ENCODE measurements at places on chromosomes 7 and 10.

- no peak for DNase-seq
These were observed 716.5 kb upstream of the KCND2 start for GRCh38 chr7:119556436-119556835.

GRCh38 chr10:79552143-79552542, 8.1 kb downstream of the SFTPA2 start:
- DNase-seq, result no peak

DNA sequence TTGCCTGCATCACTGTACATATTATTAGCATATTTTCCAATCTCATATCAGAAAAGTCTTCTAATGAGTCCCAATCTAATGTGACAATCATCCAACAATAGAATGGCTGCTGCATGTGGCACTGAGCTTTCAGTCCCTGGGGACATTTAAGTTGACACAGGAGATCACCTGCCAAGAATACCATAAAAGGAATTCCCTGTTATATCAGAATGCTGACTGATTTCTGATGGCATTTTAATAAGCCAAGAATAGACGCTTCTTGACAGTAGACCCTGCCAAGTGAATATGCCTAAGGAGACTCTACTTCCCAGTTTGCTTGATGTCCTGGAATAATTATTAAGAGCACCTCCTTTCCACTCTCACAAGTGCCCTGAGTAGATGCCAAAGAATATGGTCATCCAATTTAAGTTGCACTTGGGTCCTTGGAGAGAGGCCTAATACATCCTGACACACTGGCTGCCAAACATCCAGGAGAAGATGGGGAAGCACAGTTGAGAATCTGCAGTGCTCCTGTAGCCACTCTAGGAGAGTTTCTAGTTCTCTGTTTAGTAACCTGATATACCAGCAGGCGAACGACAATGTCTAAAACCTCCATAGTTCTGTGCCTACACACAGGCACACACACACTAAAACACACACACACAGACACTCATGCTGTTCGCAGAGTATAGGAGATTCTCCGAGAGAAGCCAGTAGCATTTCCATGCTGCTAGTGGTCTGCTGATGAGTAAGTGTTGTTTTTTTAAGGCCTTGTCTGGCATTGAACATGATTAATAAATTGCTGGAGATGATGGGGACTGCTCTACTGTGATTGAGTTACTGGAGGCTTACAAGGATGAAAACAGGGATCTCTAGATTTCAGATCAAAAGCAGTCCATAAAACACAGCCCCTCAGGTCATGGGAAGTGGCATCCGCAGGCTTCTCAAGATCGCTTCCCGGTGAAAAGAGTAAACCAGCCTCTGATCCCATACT, 369.6 kb downstream of the KCNMA1 start:
- no peak for DNase-seq

DNA sequence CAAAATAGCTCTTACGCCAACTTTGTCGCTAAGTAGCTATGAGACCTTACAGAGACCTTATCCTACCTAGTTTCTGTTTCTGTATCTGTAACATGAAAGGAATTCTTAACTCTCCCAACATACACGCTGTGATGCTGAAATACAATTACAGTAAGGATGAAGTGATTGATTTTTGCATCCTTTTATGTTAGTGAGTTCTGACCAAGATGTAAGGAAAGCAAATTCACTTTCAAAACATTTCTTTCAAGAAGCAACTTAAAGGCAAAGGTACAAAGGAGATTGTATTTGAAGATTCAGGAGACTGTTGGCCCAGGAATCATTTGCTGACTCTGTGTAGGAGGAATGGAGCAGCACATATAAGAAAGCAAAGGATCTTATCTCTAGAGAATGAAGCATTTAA, 7.1 kb upstream of the ANK3 start:
- no peak for DNase-seq

All from stimulated activated naive CD4-positive, alpha-beta T cell (primary cell).